NCI-H187 (cell line): ENCODE measurements at places on chromosomes 11 and 22.

DNA sequence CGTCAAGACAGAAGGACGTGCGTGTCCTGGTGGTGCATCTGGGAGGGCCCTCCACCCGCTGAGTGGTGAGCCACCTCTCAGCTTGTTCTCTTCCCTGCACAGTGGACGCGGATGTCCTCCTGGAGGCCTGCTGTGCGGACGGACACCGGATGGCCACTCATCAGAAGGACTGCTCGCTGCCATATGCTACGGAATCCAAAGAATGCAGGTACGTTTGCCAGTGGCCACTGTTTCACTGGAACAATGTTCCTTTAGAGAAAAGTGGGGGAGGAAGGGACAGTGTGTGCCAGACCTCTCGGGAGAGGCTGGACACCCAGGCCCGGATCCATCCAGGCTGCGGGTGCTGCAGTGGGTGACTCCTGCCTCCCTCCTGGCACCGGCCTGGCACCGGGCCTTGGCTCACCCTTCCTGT lies 15.9 kb downstream of the FBLN1 start:
- DNase-seq, result no peak

- no peak for DNase-seq
Measured at GRCh38 chr11:58919561-58919960, 19.7 kb upstream of the GLYATL1 start.

- no peak for DNase-seq
Measured at GRCh38 chr11:12195768-12196167, 85.4 kb downstream of the MICAL2 start.

GRCh38 chr11:132587716-132588115 lies 944.6 kb downstream of the OPCML start:
- no peak for DNase-seq

- peak; percentile 48 for DNase-seq
Measured at GRCh38 chr11:8168485-8169257, at the start of gene RIC3. RIC3 (minus strand) TSS chr11:8169025; CDS start chr11:8168989, 36 bp downstream.

DNA sequence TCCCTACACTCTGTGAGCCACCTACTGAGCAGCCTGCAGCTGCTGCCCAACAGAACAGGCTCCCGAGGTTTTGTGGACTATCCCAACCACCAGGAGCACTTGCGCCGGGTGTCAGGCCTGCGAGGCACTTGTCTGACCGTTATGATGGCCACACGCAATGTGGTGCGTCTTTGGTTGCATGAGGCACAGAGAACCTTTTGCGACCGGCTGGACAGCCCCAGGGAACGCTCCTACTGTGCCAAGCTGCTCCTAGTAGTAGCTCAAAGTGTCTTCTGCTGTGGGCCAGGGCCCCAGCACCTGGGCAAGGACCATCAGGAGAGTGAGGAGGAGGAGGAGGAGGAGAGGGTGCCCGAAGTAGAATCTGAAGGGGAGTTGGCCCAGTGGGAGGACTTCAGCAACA lies 46.4 kb downstream of the RRP8 start:
- no peak for DNase-seq

DNA sequence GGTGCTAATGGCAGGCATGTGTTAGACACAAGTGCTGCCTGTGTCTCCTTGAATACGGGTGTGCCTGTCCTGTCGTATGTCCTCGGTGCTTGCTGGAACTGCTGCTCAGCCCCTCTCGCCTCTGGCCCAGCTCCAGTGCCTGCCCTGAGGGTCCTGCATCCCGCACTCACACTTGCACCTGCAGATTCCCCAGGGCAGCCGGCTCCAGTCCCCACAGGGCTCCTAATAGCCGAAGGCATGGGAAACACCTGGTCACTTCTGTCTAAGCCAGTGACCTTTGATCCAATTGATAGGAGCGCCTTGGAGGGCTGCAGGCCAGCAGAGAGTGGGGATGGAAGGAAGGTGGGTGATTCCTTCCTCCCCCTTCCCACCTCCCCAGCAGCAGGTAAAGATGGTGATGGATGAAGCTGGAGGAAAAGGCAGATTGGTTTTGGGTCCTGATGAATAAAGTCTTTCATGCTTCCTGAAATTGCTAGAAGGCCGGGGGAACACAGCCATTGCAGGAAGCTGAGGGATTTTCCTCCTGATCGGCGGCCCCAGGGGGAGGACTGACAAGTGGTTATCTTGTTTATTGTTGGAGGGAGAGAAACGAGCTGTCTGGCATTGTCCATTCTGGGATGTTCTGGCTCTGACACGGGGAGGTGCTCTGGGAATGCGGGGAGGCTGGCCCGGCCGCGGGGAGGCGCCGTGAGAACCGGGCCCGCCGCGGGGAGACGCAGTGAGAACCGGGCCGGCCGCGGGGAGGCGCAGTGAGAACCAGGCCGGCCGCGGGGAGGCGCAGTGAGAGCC lies 110.9 kb upstream of the B3GAT1 start:
- DNase-seq, result no peak

- DNase-seq, result no peak
Measured at GRCh38 chr11:125314276-125315078, 149.9 kb downstream of the PKNOX2 start.

DNA sequence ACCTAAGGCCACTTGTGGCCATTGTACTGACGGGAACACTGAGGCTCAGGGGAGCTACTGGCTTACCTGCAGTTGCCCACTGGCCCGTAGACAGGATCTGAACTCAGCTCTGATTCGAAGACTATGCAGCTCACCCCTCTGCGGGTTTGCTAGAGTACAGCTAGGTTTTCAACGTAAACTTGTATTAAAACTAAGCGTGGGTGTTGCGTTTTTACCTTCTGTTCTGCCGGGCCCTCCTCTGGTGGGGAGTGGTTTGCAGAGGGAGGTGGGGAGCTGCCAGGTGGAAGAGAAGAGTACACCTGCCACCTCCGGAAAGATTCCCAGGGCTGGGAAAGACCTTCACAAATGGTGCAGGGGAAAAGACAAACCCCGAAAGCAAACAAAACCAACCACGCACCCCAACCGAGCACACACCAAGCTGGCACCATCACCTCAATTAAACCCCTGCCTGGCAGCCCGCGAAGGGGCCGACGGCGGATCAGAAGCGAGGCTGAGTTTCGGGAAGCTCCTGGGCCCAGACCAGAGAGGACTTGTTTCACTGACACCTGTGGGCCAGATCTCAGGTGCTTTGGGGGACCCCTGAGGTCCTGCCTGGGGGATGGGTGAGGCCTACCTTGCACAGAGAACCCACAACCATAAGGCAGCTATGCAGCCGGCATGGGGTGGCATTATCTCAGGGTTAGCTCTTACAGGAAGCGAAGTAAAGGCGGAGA lies 37.7 kb downstream of the SHISAL1 start:
- no peak for DNase-seq

GRCh38 chr11:125494031-125494360 lies 2.1 kb downstream of the FEZ1 start:
- no peak for DNase-seq

- no peak for DNase-seq
Measured at GRCh38 chr11:120577624-120578363, 66.2 kb downstream of the GRIK4 start.

DNA sequence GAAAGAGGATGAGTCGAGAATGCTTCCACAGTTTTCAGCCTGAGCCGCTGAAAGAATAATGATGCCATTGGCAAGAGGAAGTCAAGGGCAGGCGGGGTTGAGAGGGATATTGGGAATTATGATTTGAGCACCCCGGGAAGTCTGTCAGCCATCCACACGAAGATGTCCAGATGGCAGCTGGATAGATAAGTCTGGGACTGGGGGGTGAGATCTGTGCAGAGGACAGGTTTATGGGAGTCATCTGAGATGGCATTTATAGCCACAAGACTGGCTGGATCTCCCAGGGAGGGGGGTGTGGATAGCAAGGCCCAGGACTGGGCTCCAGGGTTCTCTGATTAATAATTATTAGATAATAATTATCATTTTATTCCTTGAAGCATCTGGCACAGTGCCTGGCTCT lies 5.1 kb upstream of the STIP1 start:
- DNase-seq, result no peak

GRCh38 chr11:122714484-122714883 lies 59.0 kb downstream of the UBASH3B start:
- DNase-seq, result no peak

GRCh38 chr11:64251016-64251752 lies at the start of gene PLCB3:
PLCB3 (plus strand) TSS chr11:64251530; CDS start chr11:64251650, 120 bp downstream.
- DNase-seq, result no peak

DNA sequence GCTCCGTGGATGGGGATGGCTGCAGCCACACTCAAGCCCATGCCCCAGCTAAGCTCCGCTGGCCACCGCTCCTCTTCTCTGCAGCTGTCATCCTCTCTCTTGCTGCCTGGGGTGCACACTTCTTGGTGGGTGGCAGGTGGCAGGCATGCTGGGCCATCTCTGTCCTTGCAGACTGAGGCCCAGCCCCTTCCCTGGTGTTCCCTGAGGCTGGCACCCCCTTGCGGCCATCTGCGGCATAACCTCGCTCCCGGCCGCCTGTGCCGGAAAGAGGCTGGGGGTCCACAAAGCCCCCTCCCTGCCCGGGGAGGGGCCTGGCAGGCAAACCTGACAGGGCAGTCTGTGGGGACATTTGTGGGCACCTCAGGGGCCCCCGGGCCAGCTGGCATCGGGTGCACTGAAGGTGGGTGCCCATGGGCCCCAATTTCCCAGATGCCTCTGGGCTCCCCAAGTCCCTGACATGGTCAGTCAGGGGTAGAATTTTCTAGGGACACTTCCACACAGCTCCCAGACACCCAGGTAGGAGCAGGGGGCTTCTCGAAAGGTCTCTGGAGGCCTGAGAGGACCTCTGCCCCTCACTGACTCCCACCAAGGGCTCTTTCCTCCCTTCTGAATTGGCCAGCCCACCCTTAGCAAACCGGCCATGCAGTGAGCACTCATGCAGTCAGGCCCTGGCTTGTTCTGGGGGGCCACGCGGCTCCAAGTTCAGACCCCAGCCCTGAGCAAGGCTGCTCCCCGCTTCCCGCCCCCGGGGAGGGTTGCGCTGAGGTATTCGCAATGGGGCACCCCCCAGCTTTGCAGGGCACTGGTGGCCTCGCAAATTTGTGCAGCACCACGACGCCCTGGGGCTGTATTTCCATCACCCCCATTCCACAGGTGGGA lies 23.5 kb upstream of the TH start:
- no peak for DNase-seq

DNA sequence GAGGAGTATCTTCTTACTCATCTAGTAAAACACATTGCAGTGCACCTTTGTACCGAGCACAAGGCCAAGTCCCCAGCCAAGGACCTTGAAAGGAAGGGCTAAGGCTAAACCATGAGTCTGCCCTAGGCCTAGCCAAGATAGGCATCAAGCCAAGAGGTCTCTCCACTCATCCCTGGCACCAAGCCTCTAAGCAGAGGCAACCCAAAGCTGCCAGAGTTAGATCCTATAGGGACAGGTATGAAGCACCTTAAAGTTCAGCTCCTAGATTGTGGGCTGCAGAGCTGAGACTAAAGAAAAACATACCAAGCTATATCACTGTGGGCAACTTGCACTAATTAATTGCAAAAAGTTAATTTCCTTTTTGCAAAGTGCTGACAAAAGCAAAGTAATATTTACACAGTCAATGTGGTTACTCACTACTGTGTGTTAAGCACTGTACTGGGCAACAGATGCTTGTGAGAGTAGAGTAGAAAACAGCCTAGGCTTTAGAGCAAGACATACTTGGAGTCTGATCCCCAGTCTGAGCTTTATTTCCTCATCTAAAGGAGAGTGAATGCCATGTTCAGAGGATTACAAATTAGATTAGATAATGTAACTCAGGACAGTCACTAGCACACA lies 7.2 kb downstream of the COA4 start:
- DNase-seq, result no peak

DNA sequence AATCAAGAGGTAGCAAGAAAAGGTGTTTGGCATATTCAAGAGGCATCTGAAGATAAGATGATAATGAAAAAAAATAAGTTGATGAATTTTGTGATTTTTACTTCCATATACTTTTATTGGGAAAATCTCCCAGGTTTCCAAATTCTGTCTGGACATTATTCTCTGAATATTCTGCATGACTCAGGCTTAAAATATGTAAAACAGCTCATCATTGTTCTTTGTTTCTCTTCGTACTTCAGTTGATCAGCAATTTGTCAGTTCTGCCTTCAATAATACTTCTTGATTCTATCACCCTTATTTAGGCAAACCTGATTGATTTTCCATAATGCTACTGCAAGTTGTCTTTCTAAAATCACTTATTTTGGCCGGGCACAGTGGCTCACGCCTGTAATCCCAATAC lies 30.2 kb downstream of the GTF2H1 start:
- no peak for DNase-seq

DNA sequence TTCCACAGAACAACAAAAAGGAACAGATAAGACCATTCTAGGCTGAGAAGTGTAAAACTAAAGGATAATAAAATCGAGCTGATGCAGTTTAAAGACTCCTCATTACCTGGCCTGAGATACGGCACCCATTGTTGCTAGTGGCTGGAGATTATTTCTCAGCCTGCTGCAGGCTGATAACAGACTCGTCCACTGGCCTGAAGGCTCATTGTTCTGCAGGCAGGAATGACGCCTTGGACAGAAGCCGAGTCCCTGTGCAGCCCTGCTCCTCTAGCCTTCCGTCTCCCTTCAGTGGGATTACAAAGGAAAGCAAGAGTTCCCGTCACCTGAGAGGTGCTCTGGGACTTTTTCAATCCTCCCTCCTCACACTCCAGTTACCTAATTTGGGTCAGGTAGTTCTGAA lies 1065.3 kb downstream of the OPCML start:
- DNase-seq, result no peak

DNA sequence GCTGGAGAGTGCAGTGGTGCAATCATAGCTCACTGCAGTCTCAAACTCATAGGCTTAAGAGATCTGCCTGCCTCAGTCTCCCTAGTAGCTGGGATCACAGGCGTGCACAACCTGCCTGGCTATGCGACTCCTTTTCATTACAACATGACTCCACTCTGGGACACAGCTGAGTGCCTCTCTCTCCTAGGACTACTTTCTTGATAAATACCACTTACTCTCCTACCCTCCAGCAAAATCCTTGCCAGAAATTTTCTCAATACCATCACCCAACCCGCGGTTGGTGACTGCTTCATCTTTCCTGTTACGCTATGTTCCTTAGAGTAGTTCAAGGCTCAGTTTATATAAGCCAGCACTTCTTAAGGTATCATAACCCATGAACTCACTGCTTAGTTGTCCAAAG lies 26.9 kb downstream of the ARFGAP3 start:
- DNase-seq, result no peak

DNA sequence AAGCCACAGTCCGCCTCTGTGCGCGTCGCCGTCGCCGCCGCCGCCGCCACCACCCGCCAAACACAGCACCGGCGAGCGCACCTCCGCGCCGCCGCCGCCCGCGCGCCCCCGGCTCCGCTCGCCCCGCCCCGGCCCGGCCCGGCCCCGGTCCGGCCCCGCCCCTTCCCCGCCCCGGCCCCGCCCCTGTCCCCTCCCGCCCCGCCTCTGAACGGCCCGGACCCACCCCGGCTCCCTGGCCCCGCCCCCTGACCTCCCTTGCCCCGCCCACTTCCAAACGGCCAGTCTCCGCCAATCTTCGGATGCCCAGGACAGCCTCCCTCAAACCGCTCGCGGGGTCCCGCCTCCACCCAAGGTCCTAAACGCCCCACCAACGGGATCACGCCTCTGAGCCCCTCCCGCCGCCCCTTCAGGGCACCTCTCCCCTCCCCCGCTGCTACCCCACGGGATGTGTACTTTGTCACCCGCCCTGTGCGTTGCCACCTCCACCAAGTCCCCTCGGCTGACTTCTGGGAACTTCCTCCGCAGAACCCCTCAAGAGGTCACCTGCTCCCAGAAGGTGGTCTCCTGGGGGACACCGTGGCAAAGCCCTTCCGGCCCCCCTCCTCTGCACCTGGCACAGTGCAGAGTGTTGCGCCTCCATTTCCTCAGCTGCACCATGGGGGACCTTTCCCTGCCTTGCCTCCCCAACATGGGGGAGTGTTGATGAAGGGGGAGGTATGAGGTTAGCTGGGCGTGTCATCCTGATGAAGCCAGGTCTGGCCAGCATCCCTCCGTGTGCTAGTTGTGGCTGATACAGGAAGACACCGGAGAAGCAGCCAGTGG lies at the start of gene KIAA0930:
Gene KIAA0930 (minus strand): TSS at position 85 of the 822 bp plus-strand sequence. CDS start 191 bp downstream, outside the sequence.
- no peak for DNase-seq
